Keratinocyte (primary cell): ENCODE measurements at places on chromosomes 6 and 20.

DNA sequence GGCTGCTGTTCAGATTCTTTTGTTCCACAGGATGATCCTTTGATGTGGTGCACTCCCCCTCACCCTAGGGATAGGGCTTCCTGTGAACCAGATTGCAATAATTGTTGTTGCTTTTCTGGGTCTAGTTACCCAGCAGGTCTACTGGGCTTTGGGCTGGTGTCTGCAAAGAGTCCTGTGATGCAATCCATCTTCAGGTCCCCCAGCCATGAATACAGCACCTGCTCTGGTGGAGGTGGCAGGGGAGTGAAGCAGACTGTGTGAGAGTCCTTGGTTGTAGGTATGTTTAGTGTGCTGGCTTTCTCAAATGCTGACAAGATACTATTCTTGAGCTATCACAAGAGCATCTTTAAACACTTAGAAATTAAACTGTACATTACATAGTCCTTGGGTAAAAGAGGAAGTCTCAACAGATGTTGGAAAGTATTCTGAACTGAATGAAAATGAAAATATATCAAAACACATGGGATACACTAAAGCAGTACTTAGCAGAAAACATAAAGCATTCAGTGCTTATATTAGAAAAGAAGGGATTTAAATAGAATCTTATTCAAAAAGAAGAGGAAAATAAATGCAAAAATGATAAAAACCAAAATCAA lies 49.1 kb upstream of the CCR6 start:
- DNase-seq: no peak

DNA sequence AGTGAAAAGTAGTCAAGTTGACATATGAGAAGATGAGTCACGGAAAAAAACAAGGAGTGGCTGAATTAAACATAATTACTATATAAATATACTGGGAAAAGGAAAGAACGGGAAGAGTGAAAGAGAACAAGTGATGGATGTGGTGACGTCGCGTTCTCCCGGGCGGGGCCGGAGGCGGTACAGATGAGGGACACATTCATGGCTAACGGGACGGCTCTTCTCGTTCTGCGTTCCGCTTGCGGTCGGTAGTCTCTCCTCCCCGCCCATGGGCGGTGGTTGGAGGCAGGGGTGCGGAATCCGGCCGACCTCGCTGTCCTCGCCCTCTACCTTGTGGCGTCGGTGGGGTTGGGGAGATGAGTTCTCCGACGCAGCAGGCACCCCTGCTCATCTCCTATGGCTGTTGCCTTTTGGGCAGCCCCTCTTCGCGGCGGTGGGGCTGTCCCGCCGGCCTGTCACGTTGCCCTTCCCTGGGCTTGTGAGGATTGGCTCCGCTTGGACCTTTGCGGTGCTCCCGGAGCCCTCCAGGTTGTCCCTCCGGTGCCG lies 22.5 kb downstream of the HLA-G start:
- no peak for DNase-seq

GRCh38 chr6:97586344-97586743 lies 303.3 kb upstream of the MMS22L start:
- no peak for DNase-seq

GRCh38 chr6:10531503-10531902 lies 10.4 kb downstream of the GCNT2 start:
- DNase-seq: no peak
